ENCODE measurements at places on chromosomes 16 and 17.

GRCh38 chr16:31268891-31269290, 9.1 kb downstream of the ITGAM start:
- DNase-seq, result no peak

- no peak for DNase-seq
Observed at GRCh38 chr16:2585651-2586081, 47.8 kb downstream of the PDPK1 start.

- peak; percentile 32 for DNase-seq
Observed at GRCh38 chr17:7220593-7221277, 997 bp downstream of the ACADVL start.

GRCh38 chr16:22614271-22614947, 103.7 kb downstream of the NPIPB5 start:
- no peak for DNase-seq

DNA sequence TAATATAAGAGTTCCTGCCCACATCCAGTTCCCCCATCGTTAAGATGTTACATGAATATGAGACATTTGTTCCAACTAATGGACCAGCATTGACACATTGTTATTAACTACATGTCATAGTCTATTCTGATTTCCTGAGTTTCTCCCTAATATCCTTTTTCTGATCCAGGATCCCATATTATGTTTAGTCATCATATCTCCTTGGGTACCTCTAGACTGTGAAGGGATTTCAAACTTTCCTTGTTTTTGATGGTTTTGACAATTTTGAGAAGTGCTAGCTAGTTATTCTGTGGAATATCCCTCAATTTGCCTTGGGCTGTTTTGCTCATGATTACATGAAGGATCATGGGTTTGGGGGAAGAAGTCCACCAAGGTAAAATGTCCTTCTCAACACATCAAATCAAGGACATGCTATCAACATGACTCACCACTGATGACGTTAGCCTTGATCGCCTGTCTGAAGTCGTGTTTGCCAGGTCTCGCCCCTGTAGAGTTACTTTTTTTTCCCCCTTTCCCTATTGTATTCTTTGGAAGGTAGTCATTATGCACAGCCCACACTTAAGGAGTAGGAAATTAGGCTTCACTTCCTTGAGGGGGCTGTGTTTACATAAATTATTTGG, 42.5 kb downstream of the CACNG3 start:
- DNase-seq, result no peak

GRCh38 chr16:57001026-57001679, 11.8 kb downstream of the NLRC5 start:
- DNase-seq, result no peak

GRCh38 chr16:29665294-29666077, 2.4 kb downstream of the SPN start:
- DNase-seq, result no peak

GRCh38 chr17:39664581-39665561, at the start of gene TCAP:
TCAP (plus strand) TSS chr17:39665349; CDS start chr17:39665360, 11 bp downstream.
- no peak for DNase-seq

GRCh38 chr17:28188841-28189263, 130.1 kb upstream of the TMEM97 start:
- no peak for DNase-seq

DNA sequence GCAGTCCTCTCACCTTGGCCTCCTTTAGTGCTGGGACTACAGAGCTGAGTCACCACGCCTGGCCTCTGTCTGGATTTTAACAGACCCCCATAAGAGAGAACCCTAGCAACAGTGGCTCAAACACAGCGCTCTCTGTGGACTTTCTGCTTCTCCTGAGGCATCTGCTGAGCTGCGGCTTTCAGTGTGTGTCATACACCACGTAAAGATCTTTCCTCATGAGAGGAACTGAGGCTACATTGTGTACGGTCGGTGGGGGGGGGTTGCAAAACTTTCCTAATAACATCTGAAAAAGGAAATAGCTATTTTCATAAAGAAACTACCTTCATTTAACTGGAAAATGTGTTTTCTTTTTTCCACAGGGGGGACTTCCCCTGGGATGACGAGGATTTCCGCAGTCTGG, 32.9 kb downstream of the DEF8 start:
- no peak for DNase-seq

- no peak for DNase-seq
Observed at GRCh38 chr16:85171004-85171758, 58.9 kb upstream of the CIBAR2 start.

- peak; percentile 18 for DNase-seq
Observed at GRCh38 chr17:67477687-67478086, 100.6 kb downstream of the PITPNC1 start.

DNA sequence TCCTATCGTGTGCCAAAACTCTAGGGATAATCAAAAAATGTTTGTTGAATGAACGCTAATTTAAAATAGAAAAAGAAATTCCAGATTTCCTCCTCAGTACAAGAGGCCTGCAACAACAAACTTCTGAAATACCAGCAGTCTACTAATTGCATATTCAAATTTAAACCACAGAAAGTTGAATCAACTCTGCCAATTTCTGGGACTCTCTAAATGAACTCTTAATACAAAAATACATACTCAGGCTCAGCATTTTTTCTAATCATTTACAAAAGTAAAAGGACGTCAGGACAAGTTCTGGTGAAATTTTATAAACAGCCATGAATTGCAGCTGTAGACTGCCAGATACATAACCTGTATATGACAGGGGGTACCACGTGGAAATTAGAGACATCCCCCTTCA, 49.0 kb downstream of the KANSL1 start:
- DNase-seq, result no peak

DNA sequence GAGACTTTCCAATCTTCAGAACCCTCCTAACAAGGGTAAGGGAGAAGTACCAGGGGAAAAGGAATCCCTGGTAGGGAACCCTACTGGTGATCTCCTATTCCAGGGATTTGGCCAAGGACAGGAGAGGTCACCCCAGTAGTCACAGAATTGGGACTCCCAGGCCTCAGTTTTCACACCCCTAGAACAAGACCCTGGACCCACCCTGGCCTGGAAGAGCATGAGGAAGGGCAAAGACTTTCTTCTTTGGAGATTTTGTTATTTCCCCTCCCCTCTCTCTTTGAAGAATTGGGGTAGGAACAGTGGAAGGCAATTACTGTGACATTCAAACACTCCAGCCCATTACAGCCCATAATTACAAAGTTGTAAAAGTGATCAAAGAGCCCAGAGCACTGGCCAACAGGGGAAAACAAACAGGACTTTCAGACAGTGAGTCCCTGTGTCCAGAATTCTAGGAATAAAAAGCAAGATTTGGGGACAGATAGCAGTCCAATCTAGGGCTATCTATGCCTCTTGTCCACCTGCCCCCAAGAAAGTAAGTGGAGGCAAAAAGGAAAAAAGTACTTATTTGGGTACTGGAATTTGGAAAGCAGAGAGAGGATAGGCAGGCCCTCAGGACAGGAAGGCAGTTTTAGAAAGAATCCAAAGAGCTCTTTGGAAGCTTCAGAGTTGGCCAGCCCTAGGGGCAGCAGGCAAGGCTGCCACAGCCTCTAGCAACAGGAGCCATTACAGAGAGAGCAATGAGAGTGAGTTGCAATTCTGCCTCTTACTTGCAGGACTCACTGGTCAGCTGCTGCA, 13.4 kb upstream of the SUPT4H1 start:
- DNase-seq, result no peak

GRCh38 chr17:81328978-81329926, 34.1 kb upstream of the SLC38A10 start:
- DNase-seq, result no peak

- no peak for DNase-seq
Observed at GRCh38 chr16:75280331-75280804, 28.9 kb upstream of the BCAR1 start.

DNA sequence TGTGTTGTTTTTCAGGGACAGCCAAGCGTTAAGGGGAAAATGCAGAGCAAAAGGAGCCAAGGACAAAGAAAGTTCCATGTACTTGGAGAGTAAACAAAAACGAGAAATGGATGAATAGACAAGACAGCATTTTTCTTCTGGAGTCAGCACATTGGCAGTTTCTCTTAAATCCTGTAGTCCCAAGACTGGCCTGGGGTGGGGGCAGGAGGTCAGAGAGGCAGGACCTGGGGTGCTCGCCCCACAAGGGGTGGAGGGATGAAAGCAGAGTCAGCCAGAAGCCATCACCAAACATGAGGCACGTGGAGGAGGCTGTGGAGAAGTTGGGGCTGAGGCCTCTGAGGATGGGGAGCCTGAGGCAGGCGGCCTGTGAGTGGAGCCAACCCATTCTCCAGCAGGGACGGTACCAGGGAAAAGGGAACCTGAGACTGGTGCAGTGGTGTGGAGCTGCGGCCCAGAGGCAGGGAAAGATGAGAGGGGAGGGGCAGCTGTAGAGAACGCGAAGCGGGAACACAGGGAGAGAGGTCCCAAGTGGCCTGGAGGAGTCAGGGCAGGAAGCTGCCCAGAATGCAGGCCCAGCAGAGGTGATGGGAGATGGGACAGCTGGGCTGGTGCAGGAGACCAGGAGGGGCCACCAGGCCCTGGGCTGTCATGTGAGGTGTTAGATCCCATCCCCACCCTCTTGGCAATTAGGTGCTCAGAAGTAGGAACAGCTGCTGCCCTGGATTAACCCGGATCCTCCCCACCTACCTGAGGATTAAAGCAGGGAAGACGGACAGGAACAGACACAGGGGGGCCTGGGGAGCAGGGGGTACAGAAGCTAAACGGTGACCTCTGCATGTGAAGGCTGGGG, 3.3 kb downstream of the TLCD3B start:
- no peak for DNase-seq

DNA sequence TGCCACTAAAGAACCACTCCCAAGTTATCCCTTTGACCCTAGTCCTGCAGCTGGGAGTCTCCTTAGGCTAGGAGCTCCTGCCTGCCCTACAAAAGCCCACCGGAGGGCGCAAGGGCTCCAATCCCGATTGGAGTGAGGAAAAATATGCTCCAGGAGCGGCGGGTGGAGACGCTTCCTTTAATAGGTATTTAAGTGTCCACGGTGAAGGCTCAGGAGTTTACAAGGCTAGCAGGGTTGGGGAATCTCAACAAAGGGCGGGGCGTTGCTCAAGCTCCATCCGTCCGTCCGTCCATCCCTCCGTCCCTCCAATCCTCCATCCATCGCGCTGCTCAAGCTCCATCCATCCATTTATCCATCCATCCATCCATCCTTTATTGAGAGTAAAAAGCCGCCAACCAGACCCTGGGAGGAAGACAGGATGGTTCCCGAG, 556 bp upstream of the SPNS1 start:
- no peak for DNase-seq

GRCh38 chr16:88634994-88635670, 3.2 kb upstream of the IL17C start:
- no peak for DNase-seq

DNA sequence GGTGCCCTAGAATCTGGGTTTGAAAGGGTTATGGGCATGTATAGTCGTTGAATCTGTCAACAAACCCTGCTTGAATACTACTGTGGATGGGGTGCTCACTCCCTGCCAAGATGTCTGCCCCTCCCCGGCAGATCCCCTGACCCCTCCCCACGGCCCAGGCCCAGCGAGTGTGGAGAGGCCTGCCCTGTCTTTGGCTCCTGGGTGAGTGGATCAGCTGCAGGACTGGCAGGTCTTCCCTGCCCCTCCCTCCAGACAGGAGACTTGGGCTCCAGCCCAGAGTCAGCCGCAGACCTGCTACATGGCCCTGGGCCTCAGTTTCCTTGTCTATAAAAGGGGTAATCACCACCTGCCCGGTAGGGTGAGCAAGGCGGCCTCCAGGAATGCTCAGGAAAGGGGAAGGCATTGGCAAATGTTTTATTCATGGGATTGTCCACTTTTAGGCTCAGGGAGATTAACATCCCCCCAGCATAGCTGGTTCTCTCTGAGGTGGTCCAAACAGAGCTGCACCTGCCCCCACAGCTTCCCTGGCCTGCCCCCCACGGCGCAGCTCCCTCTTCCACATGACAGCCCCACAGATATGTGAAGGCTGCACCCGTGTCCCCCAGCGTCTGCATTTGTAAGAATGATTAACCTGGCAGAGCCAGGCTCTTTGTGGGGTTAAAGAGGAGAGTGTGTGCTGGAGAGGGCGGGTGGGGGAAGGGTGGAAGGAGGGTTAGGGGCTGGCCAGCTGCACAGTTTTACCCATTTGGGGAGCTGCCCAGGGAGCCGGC, 18.5 kb upstream of the SPNS2 start:
- DNase-seq, result no peak

DNA sequence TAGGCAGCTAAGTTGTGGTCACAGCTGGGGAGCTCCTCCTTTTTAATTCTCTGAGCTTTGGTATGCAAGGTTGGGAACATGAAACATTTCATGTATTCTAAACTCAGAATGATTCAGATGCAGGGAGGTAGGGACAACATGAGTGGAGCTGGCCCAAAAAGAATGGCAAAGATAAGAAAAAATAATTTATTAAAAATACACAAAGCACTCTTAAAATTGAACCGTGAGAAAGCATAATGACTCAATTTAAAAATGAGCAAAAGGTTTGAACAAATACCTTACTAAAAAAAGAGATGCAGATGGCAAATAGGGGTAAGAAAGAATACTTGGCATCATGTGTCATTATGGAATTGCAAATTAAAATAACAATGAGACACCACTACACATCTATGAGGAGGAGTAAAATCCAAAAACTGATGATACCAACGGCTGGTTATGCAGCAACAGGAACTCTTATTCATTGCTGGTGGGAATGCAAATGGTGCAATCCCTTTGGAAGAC, 175.6 kb upstream of the IRX3 start:
- DNase-seq, result no peak

DNA sequence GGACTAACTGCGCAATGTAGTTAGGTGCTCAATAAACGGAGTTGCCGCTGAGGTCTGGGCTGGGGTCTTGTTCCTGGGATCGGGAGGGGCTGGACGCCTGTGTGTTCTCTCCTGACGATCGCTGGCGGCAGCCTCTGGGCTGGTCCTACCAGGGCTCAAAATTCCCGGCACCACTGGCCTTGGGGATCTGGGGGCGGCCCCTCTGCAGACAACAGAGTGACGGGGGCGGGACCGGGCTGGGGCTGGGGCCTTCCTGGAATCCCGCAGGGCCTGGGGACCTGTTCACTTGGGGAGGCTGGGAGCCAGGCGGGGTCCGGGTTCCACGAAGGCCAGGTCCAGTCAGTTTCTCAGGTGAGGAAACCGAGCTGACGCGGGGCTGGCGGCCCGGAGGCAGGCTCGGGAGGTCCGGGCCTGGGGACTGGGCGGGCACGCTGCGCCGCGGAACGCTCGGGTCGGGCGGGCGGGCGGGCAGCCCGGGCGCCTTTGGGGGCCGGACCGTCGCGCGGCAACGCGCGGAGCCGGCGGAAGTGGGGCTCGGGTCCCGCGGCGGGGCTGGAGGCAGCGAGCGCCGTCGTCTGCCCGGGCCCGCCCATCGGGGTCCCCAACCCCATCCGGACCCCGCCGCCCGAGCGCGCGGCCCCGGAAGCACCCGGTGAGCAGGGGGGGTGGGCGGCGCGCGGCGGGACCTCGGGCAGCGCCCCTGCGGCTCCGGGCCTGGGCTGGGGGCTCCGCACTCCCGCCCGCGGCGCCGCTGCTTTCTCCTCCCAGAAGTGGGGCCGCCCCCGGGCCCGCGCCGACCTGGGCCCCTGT, at the start of gene PIGQ:
TSS of gene PIGQ (plus strand) at position 524 of the 810 bp plus-strand sequence. CDS start 4,107 bp downstream, outside the sequence.
- peak; percentile 52 for DNase-seq

DNA sequence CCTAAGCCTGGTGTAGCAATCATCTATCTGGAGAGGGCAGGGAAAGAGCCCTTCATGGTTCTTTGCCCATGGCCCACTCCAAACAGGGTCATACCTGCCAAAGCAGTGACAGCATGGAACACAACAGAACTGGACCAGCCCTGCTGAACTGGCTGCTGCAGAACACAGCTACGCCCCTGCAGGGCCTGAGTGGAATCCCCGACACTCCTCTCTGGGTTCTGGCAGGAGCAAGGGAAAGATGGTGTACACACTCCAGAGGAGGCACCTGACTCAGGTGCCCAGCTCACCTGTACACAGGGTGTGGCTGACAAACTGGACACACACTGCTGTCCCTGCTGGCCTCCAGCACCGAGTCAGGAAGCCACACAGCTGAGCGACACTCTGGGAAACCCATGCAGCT, 19.8 kb downstream of the MIEF2 start:
- no peak for DNase-seq

GRCh38 chr17:56176091-56176490, 22.8 kb downstream of the ANKFN1 start:
- no peak for DNase-seq

All from activated T-helper 1 cell treated with anti-CD3 and anti-CD28 coated beads, Interleukin-2, amount 50 U/mL, for 16 hours (primary cell).